Epithelial cell of umbilical artery (primary cell): ENCODE measurements at places on chromosomes 12 and 14. TPM values are rescaled to one million over a fixed set of nuclear protein-coding genes. Genes with fewer than 3 reads are reported as not detected.

Gene ZNF410
- 67.9 and 72.0 TPM in 2 replicates for total RNA-seq

Gene SRGAP1
- 1.3 and 4.0 TPM in 2 replicates for total RNA-seq

Gene BICDL1
- total RNA-seq = not detected in 2 replicates

Gene PARPBP
- 14.9 and 23.4 TPM in 2 replicates for total RNA-seq

Gene KRT73
- total RNA-seq = not detected in 2 replicates

Gene IKZF4
- 0.65 and 0.76 TPM in 2 replicates for total RNA-seq

Gene PLEKHH1
- under 0.01 TPM in 2 replicates for total RNA-seq

Gene KIF5A
- under 0.01 TPM in 1 of 2 replicates, not detected in the other for total RNA-seq

Gene SERPINA5
- under 0.01 TPM in 1 of 2 replicates, not detected in the other for total RNA-seq

Gene GARIN6
- total RNA-seq = not detected in 2 replicates

Gene CLEC2A
- total RNA-seq = not detected in 2 replicates

Gene VSX2
- total RNA-seq = not detected in 2 replicates

Gene PLEK2
- total RNA-seq = 14.9 and 27.0 TPM in 2 replicates

Gene GRIN2B
- not detected in 2 replicates for total RNA-seq

Gene PIP4P1
- total RNA-seq = 18.8 and 21.9 TPM in 2 replicates

Gene HOTAIR
- under 0.01 TPM in 1 of 2 replicates, not detected in the other for total RNA-seq

Gene ARHGEF40
- 7.8 and 8.7 TPM in 2 replicates for total RNA-seq

Gene TAMALIN
- 35.4 and 52.0 TPM in 2 replicates for total RNA-seq

Gene PZP
- total RNA-seq = 0.30 and 0.97 TPM in 2 replicates

Gene SAMD15
- 2.3 and 4.0 TPM in 2 replicates for total RNA-seq

Gene B4GALNT1
- 0.65 TPM in 1 of 2 replicates, not detected in the other for total RNA-seq

Gene TMEM132C
- not detected in 2 replicates for total RNA-seq

Gene LRRC23
- 4.2 and 9.1 TPM in 2 replicates for total RNA-seq

Gene STXBP6
- total RNA-seq = not detected in 2 replicates

Gene MYO1H
- total RNA-seq = not detected in 2 replicates

Gene KRT84
- total RNA-seq = not detected in 2 replicates

Gene RFLNA
- total RNA-seq = 2.9 and 14.6 TPM in 2 replicates

Gene PPP2R5C
- 58.2 and 67.2 TPM in 2 replicates for total RNA-seq

Gene GNB3
- total RNA-seq = 0.65 and 1.4 TPM in 2 replicates

Gene ZNF891
- 0.32 and 0.76 TPM in 2 replicates for total RNA-seq

Gene TSPAN9
- 35.1 and 50.6 TPM in 2 replicates for total RNA-seq

Gene CEBPE
- total RNA-seq = not detected in 2 replicates

Gene FOXA1
- total RNA-seq = under 0.01 and 0.91 TPM in 2 replicates

Gene TNS2
- total RNA-seq = 21.1 and 30.9 TPM in 2 replicates

Gene STRAP
- 114 and 131 TPM in 2 replicates for total RNA-seq

Gene EGLN3
- total RNA-seq = 0.91 and 1.6 TPM in 2 replicates

Gene GIT2
- total RNA-seq = 38.7 and 46.7 TPM in 2 replicates

Gene TAS2R46
- 2.1 and 3.2 TPM in 2 replicates for total RNA-seq

Gene MYL6B
- total RNA-seq = 67.9 and 81.5 TPM in 2 replicates

Gene DAO
- total RNA-seq = not detected in 2 replicates

Gene TBX3
- 0.97 and 1.7 TPM in 2 replicates for total RNA-seq

Gene TMEM229B
- under 0.01 and 0.15 TPM in 2 replicates for total RNA-seq

Gene GALC
- 16.0 and 23.4 TPM in 2 replicates for total RNA-seq

Gene NOS1
- total RNA-seq = not detected in 2 replicates

Gene CBX5
- 24.7 and 31.3 TPM in 2 replicates for total RNA-seq

Gene NAV3
- total RNA-seq = 17.9 and 24.2 TPM in 2 replicates

Gene LPAR5
- total RNA-seq = not detected in 2 replicates

Gene DLK1
- not detected in 2 replicates for total RNA-seq
